Dermis lymphatic vessel endothelial cell (primary cell): ENCODE measurements at places on chromosomes 11 and 22. TPM values are rescaled to one million over a fixed set of nuclear protein-coding genes. Genes with fewer than 3 reads are reported as not detected.

ANO1 gene
- 0.09 TPM in 1 of 2 replicates, not detected in the other for total RNA-seq

NCAM1 gene
- 0.54 and 1.5 TPM in 2 replicates for total RNA-seq

FREY1 gene
- total RNA-seq, result 0.77 and 0.87 TPM in 2 replicates

IGLL5 gene
- not detected in 2 replicates for total RNA-seq

MMP12 gene
- total RNA-seq, result not detected in 2 replicates

SLC5A12 gene
- not detected in 2 replicates for total RNA-seq

EFEMP2 gene
- 26.3 and 28.1 TPM in 2 replicates for total RNA-seq

TNNI2 gene
- not detected in 2 replicates for total RNA-seq

TRIM48 gene
- total RNA-seq, result not detected in 2 replicates

CNTF gene
- 1.5 and 1.6 TPM in 2 replicates for total RNA-seq

FAM227A gene
- total RNA-seq, result 0.11 and 0.60 TPM in 2 replicates

MOB2 gene
- total RNA-seq, result 46.8 and 48.5 TPM in 2 replicates

CCDC116 gene
- under 0.01 TPM in 1 of 2 replicates, not detected in the other for total RNA-seq

C11orf42 gene
- total RNA-seq, result not detected in 2 replicates

SHISAL1 gene
- total RNA-seq, result under 0.01 TPM in 2 replicates

KRTAP5-1 gene
- total RNA-seq, result not detected in 2 replicates

SMTNL1 gene
- not detected in 2 replicates for total RNA-seq

P2RX3 gene
- total RNA-seq, result not detected in 2 replicates

CDHR5 gene
- total RNA-seq, result not detected in 2 replicates

OVOL1 gene
- not detected in 2 replicates for total RNA-seq

NXPE2 gene
- not detected in 2 replicates for total RNA-seq

RAB36 gene
- 0.43 and 1.0 TPM in 2 replicates for total RNA-seq

JHY gene
- 0.43 and 0.77 TPM in 2 replicates for total RNA-seq

GRIA4 gene
- total RNA-seq, result 0.11 TPM in 1 of 2 replicates, not detected in the other

IGLL1 gene
- not detected in 2 replicates for total RNA-seq

GAS2 gene
- total RNA-seq, result 0.76 and 0.95 TPM in 2 replicates

TSSK2 gene
- not detected in 2 replicates for total RNA-seq

ANKK1 gene
- total RNA-seq, result not detected in 2 replicates

PLEKHA7 gene
- 1.3 and 2.7 TPM in 2 replicates for total RNA-seq

ADM gene
- 86.0 and 354 TPM in 2 replicates for total RNA-seq

SLC22A25 gene
- total RNA-seq, result not detected in 2 replicates

SLC25A18 gene
- not detected in 2 replicates for total RNA-seq

ARHGEF17 gene
- total RNA-seq, result 48.4 and 60.4 TPM in 2 replicates

ARVCF gene
- total RNA-seq, result 46.2 and 46.5 TPM in 2 replicates

NPAS4 gene
- total RNA-seq, result not detected in 2 replicates

MRGPRG gene
- not detected in 2 replicates for total RNA-seq

KRTAP5-7 gene
- under 0.01 and 0.11 TPM in 2 replicates for total RNA-seq

CYB5R2 gene
- 0.26 and 0.33 TPM in 2 replicates for total RNA-seq

ARRB1 gene
- 177 and 244 TPM in 2 replicates for total RNA-seq

KIF18A gene
- total RNA-seq, result 2.0 and 2.2 TPM in 2 replicates

RFPL1 gene
- total RNA-seq, result under 0.01 and 0.09 TPM in 2 replicates

INS gene
- total RNA-seq, result not detected in 2 replicates

IFITM5 gene
- not detected in 2 replicates for total RNA-seq

HMBS gene
- total RNA-seq, result 3.3 and 4.0 TPM in 2 replicates

RIMBP3B gene
- total RNA-seq, result under 0.01 TPM in 1 of 2 replicates, not detected in the other

APOL4 gene
- 2.7 and 7.0 TPM in 2 replicates for total RNA-seq
